Ascending aorta (tissue), 2 donors: ENCODE measurements at places on chromosomes 2 and 18.

- H3K27ac ChIP-seq, result no peak overlapping the region
- no peak for DNase-seq
- H3K36me3 ChIP-seq, result no peaks in the 10 kb centered on the region
- H3K4me3 ChIP-seq, result no peak overlapping the region
Observed at GRCh38 chr2:63000801-63001200, 49.8 kb upstream of the OTX1 start.

GRCh38 chr2:3636586-3637310 is 21.3 kb upstream of the ALLC start:
- H3K4me3 ChIP-seq, result no peak overlapping the region
- DNase-seq, result peak; percentile 24
- H3K4me1 ChIP-seq, result no peaks in the 10 kb centered on the region
- H3K36me3 ChIP-seq, result no peaks in the 10 kb centered on the region

- no peak for DNase-seq
- H3K27ac ChIP-seq, result no peak overlapping the region
- H3K36me3 ChIP-seq, result no peaks in the 10 kb centered on the region
- no peaks in the 10 kb centered on the region for H3K27me3 ChIP-seq
- no peak overlapping the region for H3K4me3 ChIP-seq
Observed at GRCh38 chr2:105432044-105432399, 33.2 kb upstream of the FHL2 start.

DNA sequence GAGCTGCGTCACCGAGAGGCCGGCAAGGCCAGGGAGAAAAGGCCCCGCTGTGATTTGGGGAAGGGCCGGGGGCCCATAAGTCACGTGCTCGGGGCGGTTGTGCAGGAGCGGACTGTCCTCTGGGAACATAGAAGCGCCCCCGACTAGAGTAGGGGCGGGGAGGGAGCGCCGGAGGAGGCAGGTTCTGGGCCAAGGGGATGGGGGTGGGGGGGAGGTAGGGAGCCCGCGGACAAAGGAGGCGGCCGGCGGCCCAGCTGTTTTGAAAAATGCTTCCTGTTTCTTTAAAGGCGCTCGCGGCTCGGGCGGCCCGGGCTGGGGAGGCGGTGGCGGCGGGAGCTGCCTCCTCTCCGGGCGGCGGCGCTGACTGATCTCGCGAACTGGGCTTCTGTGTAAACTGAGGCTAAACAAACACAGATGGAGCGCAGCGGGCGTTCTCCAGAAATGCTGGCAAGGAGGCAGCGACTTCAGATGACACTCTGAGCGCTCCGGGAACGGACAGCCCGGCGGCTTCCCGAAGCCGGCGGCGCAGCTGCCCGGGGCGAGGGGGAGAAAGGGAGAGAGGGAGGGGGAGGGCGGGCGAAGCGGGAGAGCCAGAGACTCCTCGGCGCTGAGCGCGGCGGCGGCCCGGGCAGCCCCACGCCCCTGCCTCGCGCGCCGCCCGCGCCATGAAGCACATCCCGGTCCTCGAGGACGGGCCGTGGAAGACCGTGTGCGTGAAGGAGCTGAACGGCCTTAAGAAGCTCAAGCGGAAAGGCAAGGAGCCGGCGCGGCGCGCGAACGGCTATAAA is at the start of gene ATOH8:
ATOH8 (plus strand) TSS at position 467 of the 788 bp plus-strand sequence; CDS start at position 666, 199 bp downstream.
- H3K4me3 ChIP-seq, result peak within 1 kb of the TSS; percentile 85
- peaks cover 13% of the 10 kb centered on the region for H3K4me1 ChIP-seq
- H3K27me3 ChIP-seq, result no peaks in the 10 kb centered on the region
- peaks cover 25% of the 10 kb centered on the region for H3K36me3 ChIP-seq
- peak within 1 kb of the TSS; percentile 98 for H3K27ac ChIP-seq

- H3K27ac ChIP-seq, result no peak overlapping the region
- H3K36me3 ChIP-seq, result peaks cover 14% of the 10 kb centered on the region
- no peaks in the 10 kb centered on the region for H3K4me1 ChIP-seq
- DNase-seq, result no peak
Observed at GRCh38 chr2:159164457-159164911, 122.0 kb downstream of the WDSUB1 start.
